ENCODE measurements at places on chromosomes 1 and 21.
A peak's percentile ranks its signal among the peaks of the same experiment; 100 is the strongest.

DNA sequence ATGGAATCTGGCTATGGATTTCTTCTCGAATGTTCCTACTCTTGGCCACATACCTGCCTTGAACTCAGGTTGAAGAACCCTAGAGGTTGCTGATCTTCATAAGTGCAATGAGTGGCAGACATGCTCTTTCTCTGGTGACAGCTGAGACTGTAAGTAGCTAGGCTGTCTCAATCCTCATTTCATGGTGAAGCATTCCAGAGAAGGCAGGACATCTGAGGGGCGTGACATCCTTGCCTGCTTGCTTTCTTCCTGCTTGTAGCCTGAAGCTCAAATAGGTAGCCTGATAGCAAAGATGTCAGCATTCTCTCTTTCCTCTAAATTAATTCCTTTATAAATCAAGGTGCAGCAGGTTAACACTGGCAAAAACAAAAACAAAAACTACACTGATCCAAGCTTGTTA, 114.6 kb upstream of the MAGI3 start:
- DNase-seq = no peak

- no peak for DNase-seq
Observed at GRCh38 chr1:13586001-13586400, 2.4 kb downstream of the PDPN start.

DNA sequence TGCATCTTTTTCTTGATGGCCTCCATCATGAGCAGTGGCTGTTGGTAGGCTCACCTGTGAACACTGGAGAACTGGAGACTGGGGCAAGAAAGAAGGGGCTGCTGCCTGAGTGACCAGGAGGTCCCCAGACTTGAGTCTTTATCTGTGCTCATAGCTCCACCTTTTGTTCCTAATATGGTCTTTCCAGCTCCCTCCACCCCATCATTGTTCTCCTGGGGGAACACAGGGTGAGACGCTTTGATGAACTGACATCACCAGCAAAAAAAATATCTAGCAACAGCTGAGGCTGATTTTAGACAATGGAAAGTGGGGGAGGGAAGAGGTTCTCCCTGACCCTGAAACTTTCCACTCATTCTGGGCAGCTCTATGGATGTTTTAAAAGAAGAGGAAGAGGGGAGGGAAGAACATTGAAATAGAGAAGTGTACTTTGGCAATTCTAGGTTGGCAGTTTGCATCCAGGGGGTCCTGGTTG, at the start of gene TPM3:
TSS of gene TPM3 (minus strand) at position 111 of the 472 bp plus-strand sequence. CDS start at position 29, 82 bp downstream.
- DNase-seq = no peak

- DNase-seq = peak; percentile 18
Observed at GRCh38 chr1:62989497-62989896, 205.6 kb downstream of the ATG4C start.

DNA sequence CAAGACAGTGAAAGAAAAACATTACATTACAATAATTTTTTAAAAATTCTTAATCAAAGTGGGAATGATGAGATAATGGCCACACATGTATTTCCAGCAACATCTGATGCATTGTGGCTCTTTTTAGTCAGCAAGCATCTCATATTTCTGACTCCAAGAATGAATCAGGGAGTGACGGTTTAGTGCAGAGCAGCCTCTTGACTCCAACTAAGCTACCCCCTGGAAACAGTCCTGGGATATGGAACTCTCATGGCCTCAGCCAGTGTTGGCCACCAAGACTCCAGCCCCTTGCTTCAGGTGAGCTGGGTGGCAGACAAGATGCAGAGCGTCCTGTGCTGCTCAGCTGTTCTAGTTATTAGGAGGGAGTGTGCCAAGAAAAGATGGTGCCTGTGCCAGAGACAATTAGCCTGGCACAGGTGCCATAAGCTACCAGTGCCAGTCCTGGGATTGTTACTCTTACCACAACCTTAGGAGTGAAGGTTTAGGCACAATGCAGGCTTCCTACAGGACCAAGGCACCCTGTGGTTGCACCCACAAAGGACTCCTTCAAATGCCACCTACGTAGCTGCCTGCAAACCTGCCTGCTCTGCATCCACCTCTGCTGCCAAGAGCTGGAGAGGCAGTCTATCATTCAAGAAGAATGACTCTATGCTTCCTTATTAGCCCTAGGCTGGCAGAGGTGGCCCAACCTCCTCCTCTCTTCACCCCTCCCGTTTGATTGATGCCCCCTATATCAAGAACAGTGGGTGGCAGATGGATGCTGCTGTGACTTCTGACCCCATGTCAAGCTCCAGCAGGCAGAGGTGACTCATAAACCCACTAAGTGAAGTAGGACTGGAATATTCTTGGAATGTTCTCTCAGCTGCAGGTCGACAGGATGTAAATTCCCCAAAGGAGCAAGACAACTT, 6.0 kb upstream of the SEC16B start:
- no peak for DNase-seq

DNA sequence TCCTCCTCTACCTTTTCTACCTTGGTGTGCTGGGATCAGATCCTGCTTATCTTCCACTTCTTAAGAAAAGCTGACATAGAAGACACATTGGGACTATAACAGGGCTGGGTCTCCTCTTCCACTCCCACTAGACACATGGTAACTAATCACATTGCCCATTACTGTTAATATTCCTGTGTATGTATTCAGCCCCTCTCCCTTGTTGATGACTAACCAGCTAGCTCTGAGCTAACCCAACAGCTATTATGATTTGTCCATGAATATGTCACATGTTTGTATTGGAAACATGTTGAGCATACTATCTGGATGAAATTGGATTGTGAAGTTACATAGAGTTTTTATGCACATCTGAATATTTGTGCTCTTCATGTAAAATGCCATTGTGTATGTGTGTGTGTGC, 52.9 kb downstream of the MPZL1 start:
- no peak for DNase-seq

DNA sequence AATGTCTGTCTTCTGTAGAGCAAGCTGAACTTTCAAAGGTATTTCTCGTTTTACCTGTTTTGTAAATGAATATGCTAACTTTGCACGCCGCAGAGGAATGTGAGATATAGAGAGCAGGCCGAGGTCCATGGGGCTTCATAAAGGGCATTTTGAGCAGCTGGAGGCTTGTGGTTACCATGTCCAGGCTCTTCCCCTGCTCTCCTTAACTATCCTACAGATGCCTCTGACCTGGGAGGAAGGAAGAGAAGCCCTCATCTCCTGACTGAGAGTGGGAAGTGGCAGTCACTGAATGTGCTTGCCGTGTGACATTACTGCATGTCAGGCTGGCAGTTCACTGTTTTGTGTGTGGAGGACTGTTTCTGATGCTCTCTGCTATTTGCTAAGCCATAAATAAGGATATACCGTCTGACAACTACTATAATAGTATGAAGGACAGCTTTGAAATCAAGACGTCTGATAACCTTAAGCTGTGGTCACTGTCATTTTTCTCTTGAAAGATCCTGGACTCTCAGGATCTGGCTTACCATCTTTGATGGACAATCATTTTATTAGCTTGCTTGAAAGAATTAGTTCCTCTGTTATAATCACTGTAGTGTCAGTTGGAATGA, 92.2 kb downstream of the DYRK1A start:
- no peak for DNase-seq

DNA sequence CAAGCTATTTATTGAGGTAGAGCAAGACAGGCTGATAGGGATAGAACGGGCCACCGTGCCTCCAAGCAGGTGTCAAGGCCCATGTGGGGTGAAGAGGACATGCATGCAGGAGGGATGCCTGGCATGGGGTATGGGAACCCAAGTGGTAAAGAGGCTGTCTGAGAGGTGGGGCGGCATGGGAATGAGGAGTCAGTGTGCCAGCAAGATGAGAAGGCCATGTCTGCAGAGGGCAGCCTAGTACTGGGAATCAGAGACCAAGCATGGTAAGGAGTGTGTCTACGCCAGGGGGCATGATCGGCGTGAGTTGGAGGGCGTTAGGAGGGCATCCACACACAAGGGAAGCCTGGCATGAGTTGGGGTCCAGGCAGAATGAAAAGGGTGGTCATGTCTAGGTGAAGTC, 303.7 kb upstream of the PLD5 start:
- no peak for DNase-seq

- DNase-seq = no peak
Observed at GRCh38 chr1:102687383-102687782, 420.9 kb downstream of the COL11A1 start.

- no peak for DNase-seq
Observed at GRCh38 chr1:113783254-113784103, 24.2 kb upstream of the PHTF1 start.

DNA sequence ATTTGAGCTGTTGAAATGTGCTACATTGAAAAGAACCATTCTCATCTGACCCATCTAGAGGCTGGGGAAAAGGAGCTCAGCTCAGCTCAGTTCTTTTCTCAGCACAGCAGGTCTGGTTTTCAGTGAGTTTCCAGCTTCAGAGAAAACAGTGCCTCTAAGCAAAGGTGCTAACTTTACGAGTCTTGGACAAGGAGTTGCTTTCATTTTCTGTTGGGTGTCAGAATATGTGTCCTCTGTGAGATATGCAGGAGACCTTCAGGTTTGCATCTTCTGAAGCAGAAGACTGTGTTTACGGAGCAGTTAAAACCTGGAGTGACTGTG, 321.3 kb upstream of the USP24 start:
- DNase-seq = no peak

DNA sequence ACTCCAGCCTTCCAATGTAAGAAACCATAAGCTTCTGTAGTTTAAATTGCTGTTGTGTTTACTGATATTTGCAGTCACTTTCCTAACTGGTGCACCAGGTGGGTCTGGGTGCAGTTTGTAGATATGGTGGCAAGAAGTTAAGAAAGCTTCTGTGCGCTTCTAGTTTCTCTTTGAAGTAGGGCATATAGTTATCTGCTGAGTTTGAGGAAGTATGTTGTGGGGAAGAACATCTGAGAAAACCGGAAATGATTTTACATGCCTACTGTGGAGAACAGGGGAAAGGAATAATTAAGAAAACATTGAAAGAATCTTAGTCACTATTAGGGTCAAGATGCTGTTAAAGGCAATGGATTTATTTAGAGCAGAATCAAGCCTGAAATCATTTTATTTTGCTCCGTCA, 14.9 kb upstream of the SLC44A5 start:
- DNase-seq = no peak

DNA sequence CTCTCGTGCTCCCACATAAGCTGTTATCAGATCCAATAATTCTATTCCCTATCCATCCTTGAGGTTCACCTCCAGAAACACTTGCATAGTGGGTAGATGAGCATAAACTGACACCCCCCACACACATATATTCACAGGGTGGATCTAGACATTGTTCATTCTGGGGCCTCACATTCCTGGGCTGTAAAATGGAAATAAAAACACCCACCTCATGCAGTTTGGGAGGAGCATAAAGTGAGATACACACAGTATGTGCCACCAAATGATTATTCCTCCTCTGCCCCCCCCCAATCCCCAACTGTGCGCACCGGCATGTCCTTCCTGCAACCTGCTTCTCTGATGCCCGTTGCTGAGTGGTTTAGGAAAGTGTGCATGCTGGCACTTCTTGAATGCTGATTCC, 17.9 kb downstream of the PRDM15 start:
- no peak for DNase-seq

DNA sequence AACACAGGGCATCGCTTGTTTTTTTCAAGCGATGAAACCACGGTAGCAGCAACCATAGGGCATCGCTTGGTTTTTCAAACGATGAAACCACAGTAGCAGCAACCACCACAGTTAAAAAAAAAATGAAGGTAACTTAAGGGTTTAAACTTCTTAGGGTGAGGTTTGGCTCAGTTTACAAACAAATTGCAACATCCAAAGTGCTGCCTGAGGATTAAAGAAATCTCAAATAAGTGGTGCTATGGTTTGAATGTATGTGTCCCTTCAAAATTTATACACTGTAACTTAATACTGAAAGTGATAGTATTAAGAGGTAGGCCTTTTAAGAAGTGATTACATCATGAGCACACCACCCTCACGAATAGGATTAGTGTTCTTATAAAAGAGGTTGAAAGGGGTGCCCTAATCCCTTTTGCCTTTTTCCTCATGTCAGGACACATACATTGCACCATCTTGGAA, 6.4 kb upstream of the GBP5 start:
- DNase-seq = no peak

DNA sequence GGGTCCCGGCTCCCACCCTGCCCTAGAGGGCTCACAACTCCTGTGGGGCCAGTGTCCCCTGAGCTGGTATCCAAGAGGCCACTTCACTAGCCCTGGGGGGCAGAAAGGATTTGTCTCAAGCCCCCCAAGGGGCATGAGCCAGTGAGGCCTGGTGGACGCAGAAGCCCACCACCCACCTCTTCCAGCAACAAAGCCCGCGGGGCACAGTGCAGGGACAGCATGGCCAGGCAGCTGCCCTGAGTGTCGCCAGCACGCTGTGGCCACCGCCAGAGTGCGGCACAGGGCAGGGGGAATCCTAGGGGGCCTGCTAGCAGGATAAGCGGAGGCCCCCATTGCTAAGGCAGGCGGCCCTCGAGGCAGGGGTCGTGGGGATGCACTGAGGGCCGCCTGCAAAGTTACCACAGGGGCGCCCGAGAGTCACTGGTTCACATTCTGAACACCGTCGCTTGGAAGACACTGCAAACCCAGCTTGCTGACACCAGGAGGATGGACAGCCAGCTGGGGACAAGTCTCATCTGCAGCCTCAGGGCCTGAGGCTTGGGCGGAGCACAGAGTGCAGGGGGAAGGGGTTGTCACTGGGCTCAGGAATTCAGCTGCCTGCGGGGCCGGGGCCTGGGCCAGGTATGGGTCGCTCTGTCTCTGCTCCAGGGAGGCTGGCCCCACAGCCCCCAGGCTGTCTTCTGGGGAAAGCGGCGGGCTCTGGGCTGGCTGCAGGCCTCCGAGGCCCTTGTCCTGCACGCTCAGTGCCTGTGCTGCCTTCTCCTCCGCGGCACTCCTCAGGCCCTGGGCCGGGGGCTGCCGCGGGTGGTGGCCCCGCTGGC, 26.8 kb downstream of the SLC19A1 start:
- DNase-seq = no peak

GRCh38 chr1:172698224-172698623, 39.3 kb downstream of the FASLG start:
- DNase-seq = no peak

GRCh38 chr1:41503538-41504113, 19.1 kb upstream of the EDN2 start:
- no peak for DNase-seq

GRCh38 chr1:170402476-170403311, 129.3 kb upstream of the GORAB start:
- DNase-seq = no peak

Data from iPS DF 6.9 (cell line).